ENCODE measurements at places on chromosomes 1 and 21.

GRCh38 chr1:36951292-36951750 is 83.0 kb downstream of the GRIK3 start:
- DNase-seq: no peak

- DNase-seq: no peak
These were observed 547 bp downstream of the FOXD2 start for GRCh38 chr1:47438165-47439016.

DNA sequence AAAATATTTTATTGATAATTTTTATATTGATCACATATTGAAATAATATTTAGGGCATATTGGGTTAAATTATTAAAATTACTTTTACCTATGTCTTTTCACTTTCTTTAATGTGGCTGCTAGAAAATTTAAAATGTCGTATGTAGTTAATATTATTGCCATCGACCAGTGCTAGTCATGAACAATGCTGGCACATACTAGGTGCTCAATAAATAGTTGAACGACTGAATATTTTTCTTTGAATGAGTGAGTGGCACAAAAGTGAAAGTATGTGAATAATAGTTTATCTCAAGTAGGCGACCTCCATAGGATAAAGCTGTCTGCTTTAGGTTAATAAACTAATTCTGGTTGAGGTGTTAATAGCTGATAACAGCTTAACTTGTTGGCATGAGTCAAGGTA is 150.8 kb upstream of the FGGY start:
- no peak for DNase-seq

GRCh38 chr1:174768516-174768915 is 231.2 kb upstream of the CACYBP start:
- DNase-seq: no peak

DNA sequence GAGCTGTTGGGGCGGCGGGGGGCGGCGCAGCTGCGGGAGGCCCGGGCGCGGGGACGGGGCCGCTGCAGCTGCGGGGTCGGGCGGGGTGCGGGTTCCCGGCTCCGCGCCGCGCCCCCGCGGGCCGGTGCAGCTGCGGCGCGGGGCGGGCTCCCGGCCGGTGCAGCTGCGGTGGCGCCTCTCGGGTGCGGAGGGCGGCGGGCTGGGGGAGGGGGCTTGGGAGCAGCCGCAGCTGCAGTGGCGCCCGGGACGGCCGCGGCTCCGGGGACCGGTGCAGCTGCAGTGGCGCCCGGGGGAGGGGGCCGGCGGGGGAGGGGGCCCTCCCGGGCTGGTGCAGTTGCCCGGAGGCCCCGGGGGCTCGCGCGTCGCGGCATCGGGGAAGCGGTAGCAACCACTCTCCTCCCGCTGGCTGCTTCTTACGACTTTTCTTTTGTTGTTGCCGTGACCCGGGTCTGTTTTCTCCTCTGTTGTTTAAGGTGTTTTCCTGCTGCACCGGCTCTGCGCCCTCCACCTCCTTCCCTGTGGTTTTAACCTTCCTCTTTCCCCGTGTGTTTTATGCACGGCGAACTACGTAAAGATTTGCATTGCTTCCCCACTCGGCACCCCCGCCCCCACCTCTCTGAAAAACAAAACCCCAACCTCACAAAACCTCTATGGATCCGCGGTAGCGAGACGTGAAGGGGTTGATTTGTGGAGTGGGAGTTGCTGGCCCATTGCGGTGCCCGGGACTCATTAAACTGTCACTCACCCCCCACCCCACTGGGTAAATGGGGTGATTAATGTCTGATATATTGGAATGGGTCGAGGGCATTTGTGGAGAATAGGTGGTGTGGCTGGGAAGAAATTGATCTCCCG is 1.7 kb upstream of the ZBTB18 start:
- no peak for DNase-seq

DNA sequence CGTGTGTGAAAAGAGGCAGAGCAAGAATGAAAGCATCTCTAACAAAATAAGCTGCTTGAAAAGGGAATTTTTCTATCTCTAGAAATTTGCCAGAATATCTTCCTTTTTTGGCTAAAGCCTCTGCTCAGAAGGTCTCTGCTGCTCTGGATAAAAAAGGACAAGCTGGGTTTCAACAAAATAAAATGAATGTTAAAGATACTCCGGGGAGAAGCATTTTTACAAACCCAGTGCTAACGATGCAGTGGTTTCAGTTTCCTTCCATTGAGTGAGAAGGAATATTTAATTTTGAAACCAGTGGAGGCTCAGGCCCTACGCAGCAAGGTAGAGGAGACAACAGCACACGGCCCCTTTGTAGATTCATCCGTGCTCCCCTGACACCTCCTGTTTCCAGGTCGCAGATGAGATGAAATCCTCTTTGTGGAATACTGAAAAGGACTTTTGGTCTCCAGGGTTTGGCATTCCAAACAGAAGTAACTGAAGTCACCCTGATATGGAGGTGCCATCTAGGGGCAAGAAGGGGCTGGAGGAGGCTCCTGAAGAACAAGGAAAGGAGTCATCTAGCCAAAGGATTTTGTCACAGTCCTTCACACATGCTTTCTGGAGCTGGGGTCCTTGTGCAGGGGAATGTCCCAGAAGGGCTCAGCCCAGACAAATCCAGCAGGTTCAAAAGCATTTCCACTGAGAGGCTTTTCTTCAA is 65.7 kb upstream of the SYT6 start:
- no peak for DNase-seq

- DNase-seq: no peak
These were observed 130.2 kb downstream of the NR5A2 start for GRCh38 chr1:200157715-200158114.

DNA sequence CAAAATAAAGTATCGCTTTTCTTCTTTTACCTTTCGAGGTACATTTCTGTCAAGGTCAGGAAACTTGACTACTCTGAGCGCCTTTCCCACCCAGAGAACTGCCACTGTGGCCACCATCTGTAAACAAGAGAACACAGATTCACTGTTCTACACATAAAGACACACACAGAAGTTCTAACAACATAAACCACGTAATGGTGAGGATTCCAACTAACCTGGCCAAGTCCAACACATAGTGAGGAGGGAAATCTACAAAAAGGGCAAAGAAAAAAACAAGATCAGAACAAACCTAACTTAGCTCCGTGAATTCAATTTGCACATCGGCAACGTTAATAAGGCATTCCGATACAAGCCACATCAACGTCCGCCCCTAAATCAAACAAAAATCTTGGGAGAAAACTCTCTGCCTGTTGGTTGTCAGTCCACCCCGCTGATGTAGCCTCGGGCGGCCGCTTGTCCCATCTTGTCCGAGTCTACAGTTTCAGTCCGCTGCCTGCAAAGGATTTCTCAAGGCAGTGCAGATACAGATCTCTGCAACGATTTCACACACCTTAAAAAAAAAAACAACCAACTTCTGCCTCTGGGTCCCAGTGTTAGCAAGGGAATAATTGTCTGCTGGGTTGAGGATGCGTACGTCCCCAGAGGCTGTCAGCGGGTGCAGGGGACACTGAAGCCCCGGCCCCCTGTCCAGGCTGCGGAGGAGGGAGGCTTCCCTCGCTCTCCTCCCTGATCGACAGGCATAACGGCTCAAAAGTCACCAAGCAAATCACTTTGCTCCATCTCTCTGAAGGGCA is 1.0 kb downstream of the SLC35D1 start:
- DNase-seq: no peak

- DNase-seq: no peak
These were observed 172.6 kb downstream of the SLC44A5 start for GRCh38 chr1:75438355-75438754.

GRCh38 chr1:207828485-207829158 is 76.8 kb downstream of the CD46 start:
- peak; percentile 38 for DNase-seq

- no peak for DNase-seq
These were observed 19.9 kb downstream of the PLA2G4A start for GRCh38 chr1:186848509-186849130.

DNA sequence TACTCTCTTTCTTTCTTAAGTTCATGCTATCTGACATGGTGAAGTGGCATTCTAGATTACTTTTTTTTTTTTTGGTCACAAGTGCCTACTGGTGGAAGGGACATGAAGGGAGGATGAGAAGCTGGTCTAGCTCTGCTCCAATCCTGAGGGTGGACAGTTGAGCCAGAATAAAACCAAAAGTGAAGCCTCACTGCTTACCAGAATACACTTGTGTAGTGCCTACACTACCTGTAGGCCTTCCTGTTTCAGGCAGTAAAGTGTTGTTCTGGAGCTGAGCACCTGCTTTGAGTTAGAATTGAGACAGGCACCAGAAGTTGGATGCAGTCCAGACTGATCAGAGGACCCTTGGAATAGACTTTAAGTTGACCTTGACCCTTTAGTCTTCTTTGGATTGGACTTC is 40.4 kb upstream of the APOBEC4 start:
- no peak for DNase-seq

DNA sequence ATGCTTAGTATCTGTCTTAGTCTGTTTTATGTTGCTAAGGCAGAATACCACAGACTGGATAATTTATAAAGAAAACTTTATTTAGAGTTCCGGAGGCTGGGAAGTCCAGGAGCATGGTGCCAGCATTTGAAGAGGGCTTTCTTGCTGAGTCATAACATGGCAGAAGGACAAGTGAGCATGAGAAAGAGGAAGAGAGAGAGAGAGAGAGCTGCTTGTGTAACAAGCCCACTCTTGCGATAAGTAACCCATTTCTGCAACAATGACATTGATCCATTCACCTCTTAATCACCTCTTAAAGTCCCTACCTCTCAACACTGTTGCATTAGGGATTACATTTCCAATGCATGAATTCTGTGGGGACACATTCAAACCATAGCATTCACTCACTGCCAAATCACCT is 11.7 kb upstream of the MYOCOS start:
- no peak for DNase-seq

DNA sequence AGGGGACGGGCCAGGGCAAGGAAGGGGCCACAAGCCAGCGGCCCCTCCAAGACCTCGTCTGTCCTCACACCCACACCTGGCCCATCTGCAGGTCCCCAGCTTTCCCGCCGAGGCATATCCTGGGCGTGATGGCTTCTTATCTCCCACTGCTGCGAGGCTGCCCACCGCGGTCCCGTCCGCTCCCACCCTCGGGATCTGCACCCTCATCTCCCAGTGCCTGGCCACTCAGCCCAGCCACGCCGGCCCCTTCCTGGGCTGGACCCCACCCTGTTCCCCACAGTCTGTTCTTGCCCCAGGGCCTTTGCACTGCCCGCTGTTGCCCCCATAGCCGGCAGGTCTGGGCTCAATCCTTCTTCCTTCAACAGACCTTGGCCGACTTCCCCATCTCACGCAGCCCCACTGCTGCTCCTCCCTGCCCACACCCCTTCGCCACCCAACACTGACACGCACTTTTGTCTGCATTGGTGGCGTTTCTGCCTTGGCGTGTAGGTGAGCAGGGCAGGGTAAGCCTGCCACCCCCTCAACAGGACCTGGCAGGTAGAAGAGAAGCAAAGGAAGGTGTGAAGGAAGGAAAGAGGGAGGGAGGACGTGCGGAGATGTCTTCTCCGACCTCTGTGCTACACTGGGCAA is 4.4 kb upstream of the TTC34 start:
- DNase-seq: no peak

GRCh38 chr1:193705554-193705981 is 519.2 kb upstream of the B3GALT2 start:
- no peak for DNase-seq

Measured in stimulated activated CD8-positive, alpha-beta memory T cell treated with anti-CD3 and anti-CD28 coated beads, Interleukin-15, amount 100 ng/mL, for 48 hours (primary cell).